GM04503 (cell line): ENCODE measurements at places on chromosomes 5 and 9.

GRCh38 chr5:157339409-157339808, 73.5 kb downstream of the CYFIP2 start:
- DNase-seq = no peak

DNA sequence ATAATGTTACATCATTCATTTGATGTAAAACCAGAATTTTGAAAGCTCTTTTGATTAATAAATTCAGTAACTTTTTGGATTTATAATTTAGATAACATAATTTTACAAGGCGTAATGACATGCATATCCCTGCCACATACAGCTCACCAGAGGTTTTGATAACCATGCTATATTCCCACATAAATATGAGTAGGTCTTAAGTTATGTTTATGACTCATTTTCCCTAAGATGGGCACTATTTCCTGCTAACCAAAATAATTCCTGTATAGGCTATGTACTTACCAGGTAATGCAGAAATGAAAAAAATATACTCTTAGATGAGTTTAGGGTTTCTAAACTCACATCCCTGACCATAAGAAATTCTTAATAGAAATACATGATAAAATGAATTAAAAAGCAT, 93.9 kb upstream of the EDIL3 start:
- no peak for DNase-seq

DNA sequence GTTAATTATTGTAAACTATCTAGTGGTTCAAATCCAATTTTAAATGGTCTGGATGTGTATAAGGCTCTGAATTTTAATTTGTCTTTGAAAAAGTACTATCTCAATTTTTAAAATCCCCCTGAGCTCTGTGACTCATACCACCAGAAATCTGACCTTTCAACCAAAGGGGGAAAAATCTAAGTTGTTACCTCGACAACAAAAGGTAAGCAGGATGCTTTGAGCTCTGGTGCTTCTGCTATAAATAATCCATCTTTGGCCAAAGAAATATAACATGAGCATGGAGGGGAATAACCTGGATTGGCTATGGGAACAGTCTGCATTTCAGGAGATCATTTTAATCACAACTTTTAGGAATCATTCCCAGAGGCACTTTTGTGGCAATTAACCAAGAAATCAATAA, 76.3 kb upstream of the PCSK1 start:
- no peak for DNase-seq

- no peak for DNase-seq
Observed at GRCh38 chr9:37036371-37036775, 2.3 kb upstream of the PAX5 start.

DNA sequence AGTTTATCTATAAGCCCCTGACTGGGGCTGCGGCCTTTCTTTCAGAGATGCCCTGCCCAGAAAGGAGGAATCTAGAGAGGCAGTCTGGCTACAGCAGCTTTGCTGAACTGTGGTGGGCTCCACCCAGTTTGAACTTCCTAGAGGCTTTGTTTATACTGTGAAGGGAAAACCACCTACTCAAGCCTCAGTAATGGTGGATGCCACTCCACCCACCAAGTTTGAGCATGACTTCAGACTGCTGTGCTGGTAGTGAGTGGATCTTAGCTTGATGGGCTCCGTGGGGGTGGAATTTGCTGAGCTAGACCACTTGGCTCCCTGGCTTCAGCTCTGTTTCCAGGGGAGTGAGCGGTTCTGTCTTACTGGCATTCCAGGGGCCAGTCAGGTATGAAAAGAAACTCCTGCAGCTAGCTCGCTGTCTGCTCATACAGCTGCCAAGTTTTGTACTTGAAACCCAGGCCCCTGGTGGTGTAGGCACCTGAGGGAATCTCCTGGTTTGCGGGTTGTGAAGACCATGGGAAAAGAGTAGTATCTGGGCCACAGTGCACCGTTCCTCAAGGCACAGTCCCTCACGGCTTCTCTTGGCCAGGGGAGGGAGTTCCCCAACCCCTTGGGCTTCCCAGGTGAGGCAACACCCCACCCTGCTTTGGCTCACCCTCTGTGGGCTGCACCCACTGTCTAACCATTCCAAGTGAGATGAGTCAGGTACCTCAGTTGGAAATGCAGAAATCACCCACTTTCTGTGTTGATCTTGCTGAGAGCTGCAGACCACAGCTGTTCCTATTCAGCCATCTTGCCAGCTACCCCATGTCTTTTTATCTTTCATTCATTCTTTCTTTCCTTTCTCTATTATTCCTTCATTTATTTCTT, 211.8 kb upstream of the C9orf72 start:
- DNase-seq = no peak

DNA sequence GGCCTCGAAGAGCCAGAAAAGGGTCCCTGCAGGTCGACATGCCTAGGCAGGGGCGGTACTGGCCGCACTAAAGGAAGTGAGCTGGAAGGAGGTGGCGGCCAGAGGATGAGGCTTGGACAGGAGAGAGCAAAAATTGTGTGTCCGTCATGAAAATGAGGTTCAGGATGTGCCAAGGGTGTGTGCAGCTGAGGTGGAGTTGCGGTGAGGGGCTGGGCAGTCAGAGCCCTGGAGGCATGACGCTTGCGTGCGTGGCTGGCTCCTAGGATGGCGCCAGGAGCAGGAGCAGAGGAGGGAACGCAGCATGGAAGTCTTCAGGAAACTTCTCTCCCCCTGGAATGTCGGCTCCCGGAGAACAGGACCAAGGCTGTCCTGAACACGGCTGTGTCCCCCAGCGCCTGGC, 5.5 kb upstream of the PDLIM7 start:
- no peak for DNase-seq

DNA sequence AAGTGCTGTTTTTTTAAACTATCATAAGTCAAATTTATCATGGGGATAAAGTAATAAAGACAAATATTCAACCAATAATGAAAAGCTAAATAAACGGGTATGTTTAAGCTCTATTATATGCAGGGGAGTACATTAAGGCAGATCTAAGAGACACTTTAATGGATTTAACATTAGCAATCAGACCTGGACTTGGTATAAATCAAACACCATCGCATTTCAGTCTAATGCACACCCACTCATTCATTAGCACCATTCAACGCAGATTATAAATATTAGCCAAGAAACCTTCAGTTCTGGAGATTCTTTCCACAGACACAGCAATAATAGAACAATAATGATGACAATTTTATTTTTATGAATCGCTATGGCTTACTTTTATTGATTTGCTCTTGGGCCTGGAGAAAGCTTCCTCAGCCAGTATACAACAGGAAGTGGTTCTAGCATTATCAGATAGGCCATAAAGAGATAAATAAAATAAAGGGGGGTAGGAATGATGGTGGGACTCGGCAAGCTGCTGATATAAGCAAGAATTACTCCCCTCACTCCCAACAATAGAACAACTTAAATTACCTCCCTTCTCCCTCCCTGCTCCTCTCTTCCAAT, 172.2 kb downstream of the PSAT1 start:
- no peak for DNase-seq

DNA sequence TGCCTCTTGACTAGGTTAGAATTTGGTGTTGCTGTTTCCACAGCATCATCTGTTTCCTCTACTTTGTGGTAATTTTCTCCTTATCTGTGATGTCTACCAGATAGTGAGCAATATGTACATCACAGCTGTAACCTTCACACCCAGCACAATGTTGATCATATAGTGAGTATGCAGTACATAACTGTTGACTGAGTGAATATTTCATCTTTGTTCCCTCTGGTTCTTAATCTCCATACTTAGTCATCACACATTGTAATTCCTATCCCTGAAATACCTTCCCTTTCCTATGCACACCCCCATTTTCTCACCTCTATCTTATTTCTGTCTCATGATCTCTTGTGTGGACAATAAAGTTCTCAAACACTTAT, 115.9 kb downstream of the KIF4B start:
- no peak for DNase-seq

DNA sequence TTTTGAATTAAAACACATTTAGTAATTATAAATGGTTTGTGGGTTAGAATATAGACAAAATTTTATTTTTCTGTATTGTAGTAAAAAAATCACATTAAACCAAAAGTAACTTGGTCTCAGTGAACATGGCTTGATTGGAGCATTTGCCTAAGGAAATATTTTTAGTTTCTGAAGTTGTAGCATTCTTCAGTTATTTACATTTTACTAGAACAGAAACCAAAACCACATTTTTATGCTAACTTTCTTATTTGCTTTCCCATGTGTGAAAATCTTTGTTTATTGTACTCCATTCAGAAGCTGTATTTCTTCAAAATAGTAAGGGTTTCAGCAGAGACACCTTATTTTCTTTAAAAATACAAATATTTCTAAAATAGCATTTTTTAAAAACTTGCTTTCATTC, 129.9 kb downstream of the SGCD start:
- no peak for DNase-seq

- no peak for DNase-seq
Observed at GRCh38 chr5:54521856-54522479, 4.4 kb downstream of the SNX18 start.

DNA sequence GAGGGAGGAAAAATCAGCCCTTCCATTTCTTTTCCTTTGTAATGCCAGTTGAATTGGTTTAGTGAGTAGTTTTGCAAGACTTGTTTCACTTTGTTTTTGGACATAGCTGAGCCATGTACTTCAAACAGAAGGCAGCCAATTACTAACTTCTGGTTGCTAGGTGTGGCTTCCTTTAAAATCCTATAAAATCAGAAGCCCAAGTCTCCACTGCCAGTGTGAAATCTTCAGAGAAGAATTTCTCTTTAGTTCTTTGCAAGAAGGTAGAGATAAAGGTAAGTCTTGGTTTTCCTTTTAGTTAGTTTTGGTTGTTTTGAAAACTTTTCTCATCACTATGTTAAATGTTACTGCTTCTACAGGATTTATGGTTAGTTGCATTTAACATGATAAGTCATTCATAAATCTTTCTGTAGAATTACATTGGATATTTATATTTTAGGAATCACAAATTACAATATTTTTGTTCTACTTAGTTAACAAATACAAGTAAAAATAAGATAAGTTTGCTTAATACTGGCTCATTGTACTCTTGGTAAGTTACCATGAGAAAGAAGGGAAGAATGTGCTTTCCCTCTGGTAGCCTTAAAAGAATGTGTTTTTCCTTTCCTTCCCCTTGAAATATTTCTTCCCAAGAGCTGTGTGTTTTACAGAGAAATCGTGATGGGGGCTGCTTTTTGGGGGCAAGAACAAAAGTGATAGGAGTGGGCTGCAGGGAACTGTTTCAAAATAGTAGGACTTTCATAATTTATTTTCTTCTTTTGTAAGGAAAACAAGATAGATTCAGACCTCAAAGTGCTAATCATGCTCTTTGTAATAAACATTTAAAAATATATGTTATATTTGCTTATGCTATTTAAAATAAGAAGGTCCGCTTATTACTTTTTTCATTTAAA, at the start of gene ANXA1:
ANXA1 (plus strand) TSS at position 213 of the 890 bp plus-strand sequence. CDS start 6,671 bp downstream, outside the sequence.
- DNase-seq = peak; percentile 81

- no peak for DNase-seq
Observed at GRCh38 chr5:151096001-151096373, 15.2 kb upstream of the TNIP1 start.

DNA sequence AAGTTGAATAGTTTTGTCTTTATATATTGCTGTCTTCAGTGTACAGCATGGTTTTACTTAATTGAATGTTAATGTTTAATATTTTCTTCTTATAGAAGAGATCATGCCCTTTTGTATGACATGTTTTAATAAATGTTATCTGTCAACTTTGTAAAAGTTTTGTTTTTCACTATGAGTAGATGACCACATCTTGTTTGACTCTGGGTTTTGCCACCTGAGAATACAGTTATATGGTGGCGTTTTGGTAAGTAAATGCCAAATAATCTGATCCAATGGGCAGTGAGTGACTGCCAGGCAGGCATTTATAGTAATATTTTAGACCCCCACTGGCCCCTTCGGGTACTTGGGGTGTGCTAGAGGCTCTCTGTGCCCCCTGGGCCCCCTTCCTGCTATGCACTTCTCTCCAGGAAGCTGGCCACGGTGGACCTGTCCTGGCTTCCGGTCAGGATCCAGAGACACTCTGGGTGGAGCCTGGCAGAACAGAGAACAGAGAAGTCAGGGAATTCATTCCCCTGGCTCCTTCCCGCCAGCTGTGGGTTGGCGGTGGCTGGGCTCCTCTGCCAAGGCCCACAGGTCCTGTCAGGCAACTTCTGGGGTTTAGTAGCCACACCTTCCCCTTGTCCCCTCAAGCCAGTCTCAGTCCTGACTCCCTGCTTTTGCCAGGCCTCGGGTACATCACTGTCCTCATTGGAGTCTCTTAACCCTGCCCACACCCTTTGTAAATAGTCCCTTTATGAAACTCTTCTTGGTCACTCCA, 22.2 kb upstream of the ZBTB34 start:
- DNase-seq = no peak

- no peak for DNase-seq
Observed at GRCh38 chr5:113221294-113222176, 213.3 kb downstream of the TSSK1B start.

DNA sequence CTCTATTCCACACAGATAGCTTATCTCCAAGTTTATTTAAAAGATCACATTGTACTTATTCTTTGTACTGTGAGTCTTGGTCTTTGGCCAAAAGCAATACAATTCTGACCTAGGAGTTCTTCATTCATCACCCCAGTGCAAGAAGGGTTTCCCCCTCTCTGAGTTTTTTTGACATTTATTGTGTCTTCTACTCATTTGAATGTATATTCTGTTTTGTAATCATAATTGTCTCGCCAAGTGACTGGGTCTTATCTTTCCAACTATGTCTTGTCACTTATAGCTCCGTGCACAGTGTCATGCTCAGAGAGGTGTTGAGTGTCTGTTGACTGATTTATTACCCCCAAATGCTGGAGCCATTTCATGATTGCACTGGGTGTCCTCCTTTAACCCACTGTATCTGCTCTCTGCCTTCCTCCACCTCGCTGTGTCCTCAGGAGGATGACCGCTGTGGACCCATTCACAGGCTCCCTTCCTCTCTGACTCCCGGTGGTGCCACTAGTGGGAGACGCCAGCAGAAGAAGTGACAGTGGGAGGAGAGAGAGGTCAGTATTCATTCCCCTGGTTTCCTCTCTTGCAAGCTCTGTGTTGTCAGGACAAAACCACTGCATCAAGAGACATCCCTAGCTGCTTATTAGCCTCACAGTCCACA, 11.2 kb upstream of the TRIO start:
- DNase-seq = no peak

- DNase-seq = no peak
Observed at GRCh38 chr5:95809414-95809960, 13.0 kb downstream of the GLRX start.

DNA sequence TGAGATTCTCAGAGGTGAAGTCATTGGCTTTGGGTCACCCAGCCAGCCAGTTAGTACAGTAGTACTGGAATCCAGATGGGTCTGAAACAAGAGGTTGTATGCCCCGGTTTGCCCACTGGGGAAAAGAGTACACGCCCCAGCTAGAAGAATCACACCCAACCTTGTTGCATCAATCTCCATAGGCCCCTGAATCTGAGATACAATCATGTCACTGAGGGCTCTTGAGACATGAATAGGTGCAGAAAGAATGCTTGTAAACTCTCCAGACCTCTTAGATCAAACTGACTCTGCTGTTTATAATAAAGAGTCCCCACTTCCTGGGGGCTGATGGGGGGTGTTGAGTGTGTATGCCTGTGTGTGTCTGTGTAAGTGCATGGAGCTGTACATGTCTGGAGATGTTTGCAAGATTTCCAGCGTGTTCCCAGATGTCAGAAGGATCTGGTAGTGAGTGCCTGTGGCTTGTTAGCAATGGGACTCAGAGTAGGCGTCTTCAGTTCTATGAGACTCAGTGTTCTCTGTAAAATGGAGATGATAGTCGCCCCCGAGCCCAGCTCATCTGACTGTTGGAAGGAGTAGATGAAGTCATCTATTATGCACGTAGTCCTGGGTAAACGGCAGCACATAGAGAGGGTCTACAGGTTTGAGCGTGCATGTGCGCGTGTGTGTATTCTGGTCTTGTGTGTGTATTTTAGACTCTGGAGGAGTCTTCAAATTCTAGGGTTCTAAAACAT, 48.2 kb downstream of the COL27A1 start:
- no peak for DNase-seq
